ENCODE measurements at places on chromosomes 2 and 18. TPM values are rescaled to one million over a fixed set of nuclear protein-coding genes. Genes with fewer than 3 reads are reported as not detected.

The SERPINB8 gene
- 23.5 TPM for total RNA-seq

The KCNK3 gene
- under 0.01 TPM for total RNA-seq

The KCNG2 gene
- under 0.01 TPM for total RNA-seq

The SATB2 gene
- 15.1 TPM for total RNA-seq

The NBAS gene
- total RNA-seq: 109 TPM

The CERS6 gene
- total RNA-seq: 9.0 TPM

The NPPC gene
- total RNA-seq: not detected

The THSD7B gene
- total RNA-seq: 0.32 TPM

The LINC00305 gene
- not detected for total RNA-seq

Measured in fibroblast of villous mesenchyme (primary cell).